Amniotic epithelial cell (primary cell): ENCODE measurements at places on chromosomes 1 and 21.

DNA sequence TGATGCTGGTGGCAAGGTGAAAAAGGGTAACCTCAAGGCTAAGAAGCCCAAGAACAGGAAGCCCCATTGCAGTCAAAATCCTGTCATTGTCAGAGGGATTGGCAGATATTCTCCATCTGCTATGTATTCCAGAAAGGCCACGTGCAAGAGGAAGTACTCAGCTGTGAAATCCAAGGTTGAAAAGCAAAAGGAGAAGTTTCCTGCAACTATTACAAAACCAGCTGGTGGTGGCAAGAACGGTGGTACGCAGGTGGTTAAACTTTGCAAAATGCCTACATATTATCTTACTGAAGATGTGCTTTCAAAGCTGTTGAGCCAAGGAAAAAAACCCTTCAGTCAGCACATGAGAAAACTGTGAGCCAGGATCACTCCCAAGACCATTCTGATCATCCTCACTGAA lies 13.7 kb upstream of the VPS45 start:
- no peak for DNase-seq

- DNase-seq, result peak; percentile 20
Observed at GRCh38 chr1:159054427-159054826, 22.1 kb downstream of the AIM2 start.

GRCh38 chr1:176888471-176889032 lies 276.0 kb downstream of the ASTN1 start:
- no peak for DNase-seq

DNA sequence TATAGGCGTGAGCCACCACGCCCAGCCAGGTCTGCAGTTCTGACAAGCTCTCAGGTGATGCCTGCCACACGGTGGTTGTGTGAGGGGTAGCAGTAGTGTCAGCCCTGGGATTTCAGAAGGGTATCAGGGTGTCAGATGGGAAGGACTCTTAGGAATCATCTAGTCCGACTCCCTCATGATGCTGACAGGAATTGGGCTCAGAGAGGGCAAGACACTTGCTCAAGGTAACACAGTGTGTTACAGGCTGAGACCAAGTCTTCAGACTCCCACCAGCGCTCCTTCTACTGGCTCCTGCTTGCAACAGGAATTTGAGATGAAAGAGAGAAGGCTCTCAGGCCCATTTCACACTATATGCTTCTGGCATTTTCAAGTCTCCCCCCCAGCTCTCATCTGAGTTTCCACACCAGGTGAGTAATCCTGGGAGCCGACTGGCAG lies 6.9 kb downstream of the HTR1D start:
- DNase-seq, result peak; percentile 29

DNA sequence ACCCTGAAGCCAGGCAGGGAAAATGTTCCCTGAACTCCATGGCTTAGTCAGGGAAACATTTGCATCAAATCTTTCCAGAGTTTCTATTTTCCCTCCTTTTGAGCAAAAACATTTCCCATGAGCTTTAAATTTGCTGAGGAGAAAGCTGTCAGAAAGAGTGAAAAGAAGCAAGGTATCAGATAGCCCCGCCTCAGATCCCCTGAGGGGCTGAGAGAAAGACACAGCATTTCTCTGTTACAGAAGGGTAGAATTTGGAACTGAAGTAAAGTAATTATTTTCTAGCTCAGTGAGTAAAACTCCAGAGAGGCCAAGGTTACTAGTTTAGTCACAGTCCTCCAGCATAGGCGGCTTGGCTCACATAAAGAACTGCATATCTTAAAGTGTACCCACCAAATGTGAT lies 10.6 kb downstream of the FMO1 start:
- DNase-seq, result no peak

- DNase-seq, result peak; percentile 74
Observed at GRCh38 chr1:230270559-230271281, 155.4 kb downstream of the PGBD5 start.

GRCh38 chr1:21869620-21870121 lies 57.6 kb downstream of the LDLRAD2 start:
- DNase-seq, result peak; percentile 85

DNA sequence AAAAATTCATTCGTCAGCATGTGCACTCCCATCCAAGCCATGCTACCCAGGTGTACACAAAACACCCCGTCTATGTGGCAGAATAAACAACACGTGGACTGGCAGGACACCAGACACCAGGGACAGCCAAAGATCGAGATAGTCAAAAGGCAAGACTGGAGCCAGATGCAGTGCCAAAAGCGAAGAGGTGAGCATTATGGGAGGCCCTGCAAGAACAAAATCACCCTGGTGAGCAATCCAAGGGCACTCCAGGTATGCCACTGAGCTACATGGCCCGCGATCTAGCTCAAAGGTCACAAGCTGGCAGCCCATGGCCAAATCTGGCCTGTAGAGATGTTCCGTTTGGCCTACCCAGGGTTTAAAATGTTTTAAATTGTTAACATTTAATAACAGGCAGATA lies 33.7 kb downstream of the PLPP3 start:
- DNase-seq, result no peak

DNA sequence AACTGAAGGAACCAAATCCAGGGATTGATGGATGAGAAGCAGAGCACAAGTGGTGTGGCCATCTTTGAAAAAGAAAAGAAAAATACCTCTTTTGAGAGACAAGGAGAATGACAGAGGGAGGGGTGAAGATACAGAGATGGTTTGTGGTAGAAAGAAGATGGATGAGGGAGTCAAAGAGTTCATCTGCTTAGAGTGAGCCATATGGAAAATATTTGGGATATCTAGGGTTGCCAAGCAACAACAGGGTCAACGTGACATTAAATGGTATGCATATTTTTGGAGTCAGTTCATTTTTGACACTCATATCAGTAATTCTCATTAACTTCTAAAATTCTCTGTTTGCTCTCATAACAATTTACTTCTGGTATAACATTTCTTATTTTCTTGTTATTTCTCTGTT lies 50.7 kb downstream of the MACF1 start:
- DNase-seq, result peak; percentile 73

DNA sequence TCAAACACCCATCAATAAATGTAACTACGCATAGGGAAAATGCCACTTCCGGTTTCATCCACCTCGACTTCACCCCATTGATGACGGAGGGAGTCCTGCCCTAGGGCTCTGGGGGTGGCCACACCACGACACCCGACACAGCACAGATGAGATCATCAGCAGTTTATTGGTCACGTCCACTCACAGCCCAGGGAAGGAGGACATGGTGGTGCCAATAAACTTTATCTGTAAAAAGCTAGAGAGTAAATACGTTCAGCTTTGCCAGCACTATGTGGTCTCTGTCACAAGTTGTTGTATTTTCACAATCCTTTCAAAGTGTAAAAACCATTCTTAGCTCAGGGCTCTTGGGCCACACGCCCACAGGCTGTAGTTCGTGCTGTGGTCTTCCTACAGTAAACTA lies 16.3 kb downstream of the SETD4 start:
- no peak for DNase-seq
